Endodermal cell (in vitro differentiated cells): ENCODE measurements at places on chromosomes 16 and 17. TPM values are rescaled to one million over a fixed set of nuclear protein-coding genes. Genes with fewer than 3 reads are reported as not detected.
A peak's percentile ranks its signal among the peaks of the same experiment; 100 is the strongest.

GRCh38 chr16:67542464-67542863 is 13.8 kb downstream of the RIPOR1 start:
- peaks cover 51% of the 10 kb centered on the region for H3K36me3 ChIP-seq
- no peak overlapping the region for H3K4me3 ChIP-seq
- no peaks in the 10 kb centered on the region for H3K4me1 ChIP-seq
- no peak overlapping the region for H3K27ac ChIP-seq
- H3K27me3 ChIP-seq: no peaks in the 10 kb centered on the region

The CX3CL1 gene
- total RNA-seq: 0.18 TPM in 2 replicates

DNA sequence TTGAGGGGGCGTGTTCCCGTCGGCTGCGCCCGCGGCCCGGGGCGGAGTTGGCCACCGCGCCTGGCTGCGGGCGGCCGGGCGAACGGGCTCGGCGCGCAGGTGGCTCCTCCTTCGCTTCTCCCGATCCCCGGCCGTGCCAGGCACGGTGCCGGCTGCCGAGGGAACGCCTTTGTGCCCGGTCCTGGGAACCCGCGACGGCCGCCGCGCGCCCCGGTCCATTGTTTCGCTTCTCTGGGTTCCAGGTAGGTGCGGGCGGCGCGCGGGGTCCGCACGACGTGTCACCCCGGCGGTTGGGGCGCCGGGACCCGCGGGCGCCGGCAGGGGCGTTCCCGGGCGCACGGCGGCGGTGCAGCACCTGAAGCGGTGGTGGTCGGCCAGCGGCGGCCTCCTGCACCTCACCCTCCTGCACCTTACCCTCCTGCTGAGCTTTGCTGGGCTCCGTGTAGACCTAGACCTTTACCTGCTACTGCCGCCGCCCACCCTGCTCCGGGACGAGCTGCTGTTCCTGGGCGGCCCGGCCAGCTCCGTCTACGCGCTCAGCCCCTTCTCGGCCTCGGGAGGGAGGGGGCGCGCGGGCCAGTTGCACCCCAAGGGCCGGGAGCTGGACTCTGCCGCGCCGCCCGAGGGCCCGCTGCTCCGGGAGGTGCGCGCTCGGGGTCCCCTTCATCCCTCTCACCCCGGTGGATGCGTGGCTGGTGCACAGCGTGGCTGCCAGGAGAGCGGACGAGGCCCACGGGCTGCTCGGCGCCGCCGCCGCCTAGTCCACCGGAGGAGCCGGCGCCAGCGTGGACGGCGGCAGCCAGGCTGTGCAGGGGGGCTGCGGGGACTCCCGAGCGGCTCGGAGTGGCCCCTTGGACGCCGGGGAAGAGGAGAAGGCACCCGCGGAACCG is 99.9 kb downstream of the EFCAB13 start:
- DNase-seq: peak; percentile 87

The DCTN5 gene
- 86.4 and 90.8 TPM in 2 replicates for total RNA-seq

GRCh38 chr17:66451188-66452149 is 149.1 kb downstream of the PRKCA start:
- no peak overlapping the region for H3K27ac ChIP-seq
- H3K4me1 ChIP-seq: no peaks in the 10 kb centered on the region
- peak; percentile 92 for DNase-seq
- H3K36me3 ChIP-seq: no peaks in the 10 kb centered on the region
- H3K4me3 ChIP-seq: no peak overlapping the region

DNA sequence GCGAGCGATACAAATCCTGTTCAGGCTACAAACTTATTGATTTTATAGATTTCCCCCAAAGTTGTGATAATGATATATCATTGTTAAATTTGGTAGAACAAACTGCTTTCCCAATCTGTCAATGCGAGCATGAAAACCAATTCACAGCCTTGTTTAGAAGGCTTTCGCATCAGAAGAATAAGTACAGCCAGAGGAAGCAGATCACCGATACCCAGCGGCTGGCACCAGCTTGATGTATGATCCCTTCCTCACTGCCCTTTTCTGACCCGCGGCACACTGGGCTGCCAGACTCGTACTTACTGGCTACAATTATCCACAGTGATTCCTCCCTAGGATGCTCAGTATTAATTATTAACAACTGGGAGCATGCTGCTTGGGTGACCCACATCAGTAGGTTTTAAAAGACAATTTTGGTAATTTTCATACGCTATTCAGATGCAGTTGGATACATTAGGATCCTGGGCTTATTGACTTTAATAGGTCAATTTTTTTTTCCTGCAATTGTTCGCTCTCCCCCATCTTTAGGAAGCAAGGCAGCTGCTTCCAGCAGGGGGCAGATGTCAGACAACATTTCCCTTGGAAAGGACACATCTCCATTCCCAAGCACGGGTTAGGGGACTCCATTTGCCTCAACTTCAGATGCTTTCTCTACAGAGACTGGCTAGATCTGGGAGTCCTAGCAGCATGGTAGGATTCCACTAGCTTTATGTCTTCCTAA is 582.7 kb upstream of the PSMD7 start:
- DNase-seq: peak; percentile 88
- H3K27ac ChIP-seq: no peak overlapping the region
- no peak overlapping the region for H3K4me3 ChIP-seq
- no peaks in the 10 kb centered on the region for H3K4me1 ChIP-seq
- H3K36me3 ChIP-seq: no peaks in the 10 kb centered on the region

GRCh38 chr17:27620721-27621120 is 10.3 kb upstream of the LGALS9 start:
- DNase-seq: no peak
- no peak overlapping the region for H3K4me3 ChIP-seq
- H3K4me1 ChIP-seq: no peaks in the 10 kb centered on the region
- H3K36me3 ChIP-seq: peaks cover 31% of the 10 kb centered on the region
- H3K27ac ChIP-seq: no peak overlapping the region

- no peaks in the 10 kb centered on the region for H3K36me3 ChIP-seq
- H3K4me3 ChIP-seq: no peak overlapping the region
- no peak overlapping the region for H3K27ac ChIP-seq
- H3K27me3 ChIP-seq: no peaks in the 10 kb centered on the region
These were observed 99.0 kb downstream of the CMIP start for GRCh38 chr16:81543571-81543970.
